Activated CD8-positive, alpha-beta T cell treated with anti-CD3 and anti-CD28 coated beads for 36 hours (primary cell): ENCODE measurements at places on chromosomes 2 and 18. TPM values are rescaled to one million over a fixed set of nuclear protein-coding genes. Genes with fewer than 3 reads are reported as not detected.

Gene CRACDL
- 0.09 TPM for total RNA-seq

Gene HAUS1
- 61.0 TPM for total RNA-seq

Gene FLACC1
- total RNA-seq, result 0.76 TPM

Gene TTC32
- total RNA-seq, result 21.6 TPM

DNA sequence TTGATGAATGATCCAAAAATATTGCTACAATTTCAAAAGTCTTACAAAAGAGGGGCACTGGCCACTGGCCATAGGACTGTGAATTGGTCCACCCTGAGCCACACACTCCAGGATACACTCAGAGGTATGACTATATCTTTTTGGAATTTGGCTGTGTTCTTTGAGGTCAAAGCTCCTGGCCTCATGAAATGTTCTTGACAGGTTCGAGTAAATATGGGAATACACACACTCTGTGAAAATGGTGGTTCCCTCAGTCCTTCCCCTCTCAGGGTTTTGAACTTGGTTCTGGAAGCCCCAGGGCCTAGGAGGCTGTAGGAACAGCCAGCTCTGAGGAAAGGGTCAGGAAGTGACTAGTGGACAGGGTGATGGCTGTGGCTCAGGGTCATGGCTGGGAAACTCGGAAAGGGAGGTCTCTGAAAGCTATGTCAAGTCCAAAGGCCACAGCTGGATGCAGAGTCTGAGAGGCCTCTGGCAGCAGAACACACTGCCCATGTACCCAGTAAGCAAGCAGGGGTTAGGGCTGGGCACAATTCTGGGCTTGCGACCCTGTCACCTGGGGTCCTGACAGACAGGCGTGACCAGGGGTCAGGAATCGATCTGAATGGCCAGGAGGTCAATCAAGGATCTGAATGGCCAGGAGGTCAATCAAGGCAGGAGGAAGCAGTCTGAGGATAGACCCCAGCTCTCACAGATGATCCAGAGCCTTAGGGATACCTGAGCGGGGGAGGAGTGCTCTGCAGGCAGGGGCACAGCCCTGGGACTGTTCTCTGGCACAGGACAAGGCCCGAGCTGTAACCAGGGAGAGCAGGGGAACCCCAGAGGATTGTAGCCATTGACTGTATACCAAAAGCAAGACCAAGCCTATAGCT, 223.4 kb upstream of the SMAD2 start:
- H3K27ac ChIP-seq, result no peak overlapping the region
- no peaks in the 10 kb centered on the region for H3K4me1 ChIP-seq
- no peaks in the 10 kb centered on the region for H3K36me3 ChIP-seq
- DNase-seq, result no peak
- peaks cover 5% of the 10 kb centered on the region for H3K27me3 ChIP-seq

DNA sequence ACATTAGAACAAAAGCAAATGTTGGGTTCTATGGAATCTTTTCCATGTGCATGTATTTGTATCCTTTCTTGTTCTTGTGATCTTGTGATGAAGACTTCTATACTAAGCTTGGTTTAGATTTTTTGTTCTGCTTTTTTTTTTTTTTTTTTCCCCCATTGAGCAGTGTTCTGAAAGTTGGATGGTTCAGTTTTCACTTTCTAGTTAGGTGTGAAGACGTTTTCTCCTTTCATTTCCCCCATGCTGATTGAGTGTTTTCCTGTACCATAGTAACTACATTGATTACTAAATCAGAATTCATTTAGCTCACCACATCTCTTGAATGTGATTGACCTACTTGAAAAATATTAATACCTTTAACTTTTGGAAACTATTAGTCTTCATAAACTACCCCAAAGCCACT, 34.1 kb downstream of the NOP58 start:
- H3K4me1 ChIP-seq, result peaks cover 41% of the 10 kb centered on the region
- peak overlapping the region; percentile 82 for H3K27ac ChIP-seq

GRCh38 chr2:61763605-61764034, 90.2 kb downstream of the FAM161A start:
- H3K4me3 ChIP-seq, result peak overlapping the region; percentile 95
- no peaks in the 10 kb centered on the region for H3K27me3 ChIP-seq
- DNase-seq, result no peak
- peak overlapping the region; percentile 95 for H3K27ac ChIP-seq
- H3K36me3 ChIP-seq, result peaks cover 8% of the 10 kb centered on the region
